ENCODE measurements at places on chromosomes 7 and 10. TPM values are rescaled to one million over a fixed set of nuclear protein-coding genes. Genes with fewer than 3 reads are reported as not detected.

Gene NKX2-3
- total RNA-seq = not detected

- H3K27me3 ChIP-seq = peaks cover 8% of the 10 kb centered on the region
- H3K4me1 ChIP-seq = no peaks in the 10 kb centered on the region
- H3K4me3 ChIP-seq = no peak overlapping the region
- H3K36me3 ChIP-seq = no peaks in the 10 kb centered on the region
- H3K27ac ChIP-seq = no peak overlapping the region
- DNase-seq = no peak
These were observed 16.3 kb upstream of the CYP51A1 start for GRCh38 chr7:92150450-92151017.

DNA sequence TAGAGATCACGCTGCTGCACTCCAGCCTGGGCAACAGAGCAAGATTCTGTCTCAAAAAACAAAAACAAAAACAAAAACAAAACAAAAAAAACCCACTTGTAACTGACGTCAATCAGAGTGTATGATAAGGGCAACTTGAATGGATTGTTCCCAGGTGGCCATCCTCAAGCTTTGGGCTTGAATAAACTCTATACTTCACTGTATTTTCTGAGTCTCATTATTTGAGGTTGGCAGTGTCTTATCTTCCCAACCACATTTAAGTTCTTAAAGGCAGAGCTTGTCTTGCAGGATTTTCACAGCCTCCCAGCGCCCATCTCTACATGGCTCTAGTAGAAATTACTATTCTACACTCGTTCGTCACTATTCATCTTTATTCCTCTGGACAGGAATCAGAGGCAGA is 5.1 kb upstream of the OAT start:
- peaks cover 19% of the 10 kb centered on the region for H3K27me3 ChIP-seq
- no peak for DNase-seq
- H3K36me3 ChIP-seq = no peaks in the 10 kb centered on the region
- no peak overlapping the region for H3K4me3 ChIP-seq
- no peak overlapping the region for H3K27ac ChIP-seq

GRCh38 chr7:67637023-67637358 is 640.4 kb downstream of the TYW1 start:
- no peak for DNase-seq
- no peaks in the 10 kb centered on the region for H3K4me1 ChIP-seq
- H3K36me3 ChIP-seq = no peaks in the 10 kb centered on the region
- H3K27ac ChIP-seq = no peak overlapping the region

DNA sequence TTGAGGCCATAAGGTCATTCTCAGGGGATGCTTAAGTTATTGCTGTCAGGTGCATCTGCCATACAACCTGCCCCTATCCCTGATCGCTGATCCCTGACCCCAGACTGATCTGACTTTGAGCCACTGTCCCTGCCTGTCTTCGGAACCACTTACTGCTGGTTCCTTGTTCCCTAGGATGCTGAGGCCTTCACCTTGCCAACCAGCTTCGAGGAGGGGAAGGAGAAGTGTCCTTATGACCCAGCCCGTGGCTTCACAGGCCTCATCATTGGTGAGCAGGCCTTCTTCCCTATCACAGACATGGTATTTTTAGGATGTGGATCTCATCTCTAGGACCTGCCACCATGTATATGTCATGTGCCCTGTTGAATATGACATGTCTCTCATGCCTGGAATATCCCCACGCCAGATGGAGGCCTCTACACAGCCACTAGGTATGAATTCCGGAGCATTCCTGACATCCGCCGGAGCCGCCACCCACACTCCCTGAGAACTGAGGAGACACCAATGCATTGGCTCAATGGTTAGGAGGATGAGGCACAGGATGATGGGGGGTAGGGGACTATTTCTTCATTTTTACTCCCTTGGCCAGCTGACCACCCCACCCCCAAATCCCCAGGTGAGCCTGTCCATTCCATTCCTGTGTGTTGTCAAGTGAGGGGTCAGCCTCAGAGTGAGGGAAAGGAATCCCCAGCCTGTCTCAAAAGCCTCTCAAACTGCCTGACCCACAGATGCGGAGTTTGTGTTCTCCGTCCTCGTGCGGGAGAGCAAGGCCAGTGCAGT is 9.0 kb downstream of the MRPL43 start:
- no peaks in the 10 kb centered on the region for H3K27me3 ChIP-seq
- no peak overlapping the region for H3K27ac ChIP-seq
- H3K4me3 ChIP-seq = no peak overlapping the region
- no peaks in the 10 kb centered on the region for H3K4me1 ChIP-seq
- no peak for DNase-seq

- no peak overlapping the region for H3K27ac ChIP-seq
- H3K4me1 ChIP-seq = no peaks in the 10 kb centered on the region
- no peak for DNase-seq
- no peaks in the 10 kb centered on the region for H3K36me3 ChIP-seq
- no peaks in the 10 kb centered on the region for H3K27me3 ChIP-seq
- H3K4me3 ChIP-seq = no peak overlapping the region
These were observed 13.6 kb downstream of the VPS50 start for GRCh38 chr7:93245525-93246432.

DNA sequence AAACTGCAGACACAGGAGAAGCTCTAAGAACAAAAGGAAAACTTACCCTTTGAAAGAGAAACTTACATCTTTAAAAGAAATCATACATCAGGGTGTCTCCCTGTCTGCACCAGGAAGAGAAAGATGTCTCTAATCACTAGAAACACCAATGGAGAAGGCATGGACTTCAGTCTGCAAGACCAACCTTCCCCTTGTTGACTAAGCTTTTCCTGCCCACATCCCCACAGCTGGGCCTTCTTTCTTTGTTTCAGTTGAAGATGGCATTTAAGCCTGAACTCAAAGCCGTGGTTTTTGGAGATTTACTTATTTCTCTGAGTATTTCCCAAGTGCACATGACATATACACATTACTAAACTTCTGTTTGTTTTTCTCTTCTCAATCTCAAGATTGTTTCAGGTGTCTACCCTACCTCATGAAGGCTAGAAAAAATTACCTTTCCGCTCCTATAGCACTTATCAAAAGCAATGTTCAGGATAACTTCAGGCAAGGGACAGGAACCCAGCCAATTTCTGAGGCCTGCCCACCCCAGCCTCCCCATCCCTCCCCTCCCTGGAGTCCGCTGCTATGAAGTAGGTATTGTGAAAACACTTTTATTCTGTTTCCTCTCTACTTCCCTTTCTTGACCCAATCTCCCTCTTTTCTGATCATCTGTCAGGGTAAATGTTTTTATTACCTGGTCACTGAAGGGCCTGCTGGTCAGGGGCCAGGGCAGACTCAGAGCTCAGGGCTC is 2.8 kb upstream of the SLC29A3 start:
- peaks cover 8% of the 10 kb centered on the region for H3K27me3 ChIP-seq
- DNase-seq = no peak
- no peak overlapping the region for H3K4me3 ChIP-seq

GRCh38 chr7:38308140-38308539 is 34.7 kb upstream of the TARP start:
- H3K4me1 ChIP-seq = peaks cover 13% of the 10 kb centered on the region
- no peak overlapping the region for H3K27ac ChIP-seq
- no peaks in the 10 kb centered on the region for H3K27me3 ChIP-seq

All from activated T-helper 2 cell treated with anti-CD3 and anti-CD28 coated beads, Interferon-gamma antibody, Interleukin-2, Interleukin-4, amounts not matched to agents 10 μg/mL and 5 μg/mL and 100 μg/mL, durations not matched to agents 14 hours and 24 hours and 36 hours (primary cell).